ENCODE measurements at places on chromosomes 4 and X.
A peak's percentile ranks its signal among the peaks of the same experiment; 100 is the strongest.

- DNase-seq, result peak; percentile 70
Observed at GRCh38 chr4:41258783-41259182, 2.1 kb downstream of the UCHL1 start.

DNA sequence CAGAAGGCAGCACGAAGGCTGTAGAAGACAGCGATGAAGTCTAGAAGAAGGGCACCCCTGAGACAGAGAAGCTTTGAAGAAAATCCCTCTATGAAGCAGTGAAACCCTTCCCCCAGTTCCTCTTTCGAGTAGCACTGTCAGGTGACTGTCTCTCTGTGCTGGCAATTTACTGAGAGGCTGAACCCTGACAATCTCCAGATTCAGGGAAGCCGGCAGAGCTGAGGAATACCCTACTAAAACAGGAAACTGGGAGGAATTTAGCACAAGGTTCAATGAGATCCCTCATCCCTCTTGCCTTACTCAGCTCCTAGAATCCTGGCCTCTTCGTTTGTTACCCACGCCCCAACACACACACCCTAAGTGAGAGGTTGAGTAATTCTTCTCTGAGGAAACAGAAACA is 239.7 kb upstream of the NOCT start:
- no peak for DNase-seq

- no peak for DNase-seq
Observed at GRCh38 chr4:143085659-143086058, 99.1 kb upstream of the USP38 start.

DNA sequence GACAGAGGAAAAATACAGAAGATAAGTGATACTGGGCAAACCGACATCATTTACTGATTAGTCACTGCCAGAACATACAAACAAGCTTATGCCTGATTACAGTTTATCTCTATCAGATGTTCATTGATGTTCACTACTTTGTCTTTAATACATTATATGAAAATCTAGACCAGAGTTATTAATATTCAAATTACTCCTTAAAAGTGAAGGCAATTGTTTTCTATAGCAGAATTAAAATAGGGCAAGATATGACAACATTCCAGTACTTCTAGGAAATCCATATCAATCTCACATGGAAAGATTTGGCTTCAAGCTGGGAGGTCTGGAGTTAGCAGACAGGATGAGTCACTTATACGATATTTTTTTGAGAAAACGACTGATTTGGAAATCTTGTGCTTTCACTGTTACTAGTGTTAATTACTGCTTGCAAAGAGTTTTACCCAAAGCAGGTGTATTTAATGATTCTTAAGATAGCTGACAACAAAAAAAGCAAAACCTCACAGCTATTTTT is 31.8 kb downstream of the HPGD start:
- peak; percentile 7 for DNase-seq

DNA sequence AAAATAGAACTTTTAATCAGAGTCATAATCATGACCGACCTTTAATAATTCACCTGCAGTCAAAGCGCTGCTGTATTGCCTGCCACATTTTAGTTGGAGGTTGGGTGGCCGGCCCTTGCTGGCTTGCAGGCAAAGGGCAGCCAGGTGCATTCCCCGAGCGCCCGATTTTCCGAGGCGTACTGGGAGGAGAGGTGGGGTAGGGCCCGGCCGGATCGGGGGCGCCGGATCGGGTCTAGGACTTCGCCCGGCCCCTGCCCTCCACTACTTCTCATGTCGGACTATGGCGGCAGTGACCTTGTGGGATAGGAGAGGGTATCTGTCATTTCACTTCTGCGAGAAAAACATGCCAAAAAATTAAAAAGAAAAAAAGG is 2.5 kb upstream of the RS1 start:
- DNase-seq, result no peak

GRCh38 chrX:108186811-108187210 is 95.2 kb downstream of the ATG4A start:
- DNase-seq, result peak; percentile 61

DNA sequence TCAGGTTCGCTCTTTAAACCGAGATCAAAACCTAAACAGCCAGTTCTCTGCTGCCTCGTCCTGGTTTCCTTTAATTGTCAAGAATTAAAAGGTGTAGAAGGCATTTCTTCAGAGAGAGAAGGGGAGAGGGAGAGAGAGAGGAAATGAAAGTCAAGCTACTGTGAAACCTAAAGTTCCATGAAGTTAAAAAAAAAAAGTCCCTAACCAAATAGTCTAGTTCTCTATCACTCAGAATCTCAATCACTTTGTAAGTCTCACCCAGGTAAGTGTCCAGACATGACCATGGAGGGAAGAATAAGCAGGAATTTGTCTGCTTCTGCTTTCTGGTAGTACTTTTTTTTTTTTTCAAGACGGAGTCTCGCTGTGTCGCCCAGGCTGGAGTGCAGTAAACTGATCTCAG is 18.8 kb upstream of the SMIM14 start:
- no peak for DNase-seq

DNA sequence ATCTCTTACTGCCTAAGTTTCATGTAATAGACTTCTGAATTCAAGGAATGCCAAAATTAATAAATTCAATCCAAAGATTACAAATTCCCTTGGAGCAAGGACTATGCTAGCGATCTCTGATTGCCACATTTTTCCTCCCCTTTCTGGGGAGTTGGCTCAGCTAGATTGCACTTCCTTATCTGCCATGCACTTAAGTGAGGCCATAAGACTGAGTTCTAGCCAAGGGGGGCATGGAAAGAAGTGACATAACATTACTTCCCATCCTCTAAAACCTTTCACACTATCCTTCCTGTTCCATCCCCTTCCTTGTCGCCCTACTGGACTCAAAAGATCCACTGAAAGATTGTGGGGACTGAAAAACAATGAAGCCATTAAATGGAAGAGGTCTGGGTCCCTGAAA is 53.8 kb upstream of the TXK start:
- no peak for DNase-seq

- DNase-seq, result no peak
Observed at GRCh38 chr4:81019006-81019405, 11.5 kb upstream of the BMP3 start.

GRCh38 chrX:3215249-3215648 is 131.2 kb downstream of the MXRA5 start:
- no peak for DNase-seq

- no peak for DNase-seq
Observed at GRCh38 chrX:111348429-111348828, 63.6 kb downstream of the DCX start.

DNA sequence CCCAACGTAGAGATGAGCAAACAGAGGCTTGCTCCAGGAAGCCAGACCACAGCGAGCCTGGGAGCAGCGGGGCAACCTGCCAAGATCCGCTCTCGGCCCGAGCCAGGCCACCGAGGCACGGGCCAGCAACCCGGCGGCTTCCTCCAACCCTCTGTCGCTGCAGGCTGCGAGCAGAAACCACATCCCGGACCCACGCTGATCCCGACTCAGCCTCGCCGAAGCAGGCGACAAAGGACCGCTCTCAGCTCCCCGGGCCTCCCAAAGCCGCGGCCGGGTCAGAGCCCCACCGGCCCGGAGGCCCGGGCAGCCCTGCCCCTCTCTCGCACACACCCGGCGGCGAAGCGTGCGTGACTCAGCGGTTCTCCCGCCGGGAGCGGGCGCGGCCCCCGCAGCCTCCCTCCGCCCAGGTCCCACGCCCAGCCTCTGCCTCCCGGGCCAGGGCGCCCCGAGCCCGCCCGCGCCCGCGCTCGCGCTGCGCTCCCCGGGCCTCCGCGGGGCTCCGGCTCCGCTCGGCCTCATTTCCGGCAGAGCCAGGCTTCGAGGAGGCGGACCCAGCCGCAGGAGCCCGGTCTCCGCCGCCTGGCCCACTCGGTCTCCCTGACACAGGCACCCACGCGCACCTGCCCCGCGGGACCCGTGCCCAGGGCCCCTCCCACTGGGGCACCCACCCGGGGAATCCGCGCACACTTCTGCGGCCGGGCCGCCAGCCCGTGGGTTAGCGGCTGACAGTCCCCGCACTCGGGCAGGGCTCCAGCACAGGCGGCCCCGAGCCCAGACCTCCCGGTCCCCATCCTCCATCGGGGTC is 1.7 kb downstream of the PPP2R2C start:
- DNase-seq, result peak; percentile 13

- DNase-seq, result peak; percentile 47
Observed at GRCh38 chr4:15400981-15401671, 26.7 kb upstream of the C1QTNF7 start.

DNA sequence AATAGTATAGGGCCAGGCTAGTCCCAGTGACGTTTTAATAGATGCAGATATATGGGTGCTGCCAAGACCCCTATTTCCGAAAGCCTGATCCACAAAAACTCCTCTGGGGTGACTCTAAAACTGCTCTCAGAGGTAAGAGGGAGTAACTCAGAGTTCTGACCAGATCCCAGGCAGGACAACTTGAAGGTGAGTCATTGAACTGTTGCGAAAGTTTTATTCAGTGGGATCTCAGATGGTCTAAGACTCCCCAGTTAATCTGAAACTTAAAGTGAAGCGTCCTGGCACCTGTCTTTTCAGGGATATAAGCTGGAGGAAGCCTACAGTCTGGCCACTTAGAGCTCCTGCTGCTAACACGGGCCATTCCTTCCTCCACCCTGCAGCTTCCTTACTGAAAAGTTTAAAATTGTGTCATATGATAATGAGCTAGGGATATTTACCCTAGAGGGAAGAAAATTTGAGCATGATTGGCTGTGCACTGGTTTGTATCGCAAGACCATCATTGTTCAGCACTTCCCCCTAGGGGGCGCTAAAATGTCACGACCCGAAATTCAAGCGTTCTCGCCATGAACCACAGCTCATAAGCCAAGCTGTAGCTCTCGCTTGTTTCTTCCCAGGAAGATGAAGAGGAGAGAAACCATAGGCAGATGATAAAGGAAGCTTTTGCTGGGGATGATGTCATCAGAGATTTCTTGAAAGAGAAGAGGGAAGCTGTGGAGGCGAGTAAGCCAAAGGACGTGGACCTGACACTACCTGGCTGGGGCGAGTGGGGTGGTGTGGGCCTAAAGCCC is 19.5 kb downstream of the UTP14A start:
- peak; percentile 64 for DNase-seq

DNA sequence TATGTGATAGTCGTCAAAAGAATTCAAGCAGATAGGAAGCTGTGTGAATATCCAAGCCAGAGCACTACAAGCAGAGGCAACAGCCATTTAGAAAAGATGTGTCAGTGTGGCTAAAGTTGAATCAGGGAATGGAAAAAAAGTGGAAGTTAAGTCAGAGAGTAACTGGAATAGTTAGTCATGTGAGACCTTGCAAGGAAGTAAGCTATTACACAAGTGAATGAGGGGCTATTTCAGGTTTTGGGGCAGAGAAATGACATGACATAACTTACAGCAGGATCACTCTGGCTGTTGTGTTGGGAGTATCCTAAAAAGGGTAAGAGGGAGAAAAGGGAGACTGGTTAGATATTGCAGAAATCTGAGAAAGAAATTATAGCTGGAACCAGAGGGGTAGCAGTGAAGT is 236.6 kb upstream of the PCDH18 start:
- no peak for DNase-seq

- DNase-seq, result peak; percentile 86
Observed at GRCh38 chr4:99300934-99301333, 10.1 kb upstream of the ADH1A start.

DNA sequence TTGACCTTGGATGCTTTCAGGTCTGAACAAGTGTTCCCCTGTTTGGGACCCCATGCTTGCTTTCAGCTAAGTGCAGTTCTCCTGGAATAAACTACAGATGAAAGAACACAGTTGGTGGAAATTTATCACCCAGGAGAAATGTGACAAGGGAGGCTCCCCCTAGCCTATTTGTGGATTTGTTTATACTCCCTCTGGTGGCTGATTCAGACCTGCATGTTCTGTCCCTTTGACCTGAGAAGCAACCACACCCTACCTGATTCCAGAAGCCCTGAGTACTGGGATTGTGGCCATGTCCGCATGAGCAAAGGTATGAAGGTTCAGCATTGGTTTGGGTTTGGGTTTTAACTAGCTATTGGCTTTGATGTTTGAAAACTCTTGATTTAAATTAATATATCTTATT is 440.9 kb downstream of the MID1IP1 start:
- no peak for DNase-seq

DNA sequence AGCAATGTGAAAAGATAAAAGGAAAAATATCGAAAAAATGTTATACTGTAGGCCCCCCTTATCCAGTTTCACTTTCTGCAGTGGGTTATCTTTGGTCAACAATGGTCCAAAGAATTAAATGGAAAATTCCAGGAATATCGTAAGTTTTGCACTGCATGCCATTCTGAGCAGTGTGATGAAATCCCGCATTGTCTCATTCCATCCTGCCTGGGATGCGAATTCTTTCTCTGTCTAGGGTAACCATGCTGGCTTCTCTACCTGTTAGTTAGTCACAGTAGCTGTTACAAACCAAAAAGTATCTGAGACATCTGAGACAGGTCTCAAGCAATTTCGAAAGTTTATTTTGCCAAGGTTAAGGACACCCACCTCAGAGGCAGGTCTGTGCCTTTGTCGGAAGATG is 170.3 kb downstream of the COX18 start:
- DNase-seq, result no peak

DNA sequence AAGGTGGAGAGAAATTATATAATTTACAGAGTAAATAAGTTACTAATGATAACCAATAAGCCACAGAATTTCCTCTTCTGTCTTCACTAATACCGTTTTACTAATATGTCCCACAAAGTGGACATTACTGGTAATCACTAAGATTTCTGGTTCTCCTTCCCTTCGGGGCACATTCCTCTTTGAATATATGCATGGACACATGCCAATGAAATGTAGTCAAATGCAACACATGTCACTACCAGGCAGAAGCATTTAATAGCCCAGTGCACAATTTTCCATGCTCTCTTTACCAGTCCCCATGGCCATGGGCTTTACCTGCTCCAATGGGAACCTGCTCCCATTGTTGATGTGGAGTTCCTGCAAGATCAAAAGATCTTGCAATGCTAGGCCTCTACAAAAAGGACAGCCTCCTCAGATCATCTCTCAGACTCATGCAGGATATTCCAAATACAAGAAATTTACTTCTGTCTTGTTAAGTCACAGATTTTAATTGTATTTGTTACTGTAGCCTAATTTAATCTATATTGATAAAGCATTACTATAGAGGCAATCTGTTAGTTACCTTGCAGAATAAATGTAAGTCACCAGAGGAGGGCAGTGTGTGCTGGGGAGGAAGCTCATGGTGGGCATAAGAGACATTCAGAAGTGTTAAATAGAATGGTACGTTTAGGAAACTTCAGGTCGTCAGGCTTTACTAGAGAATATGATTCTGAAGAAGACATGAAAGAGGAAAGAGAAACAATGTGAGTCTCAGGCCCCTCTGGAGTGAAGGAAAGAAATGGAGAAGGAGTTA is 37.1 kb upstream of the INPP4B start:
- no peak for DNase-seq

DNA sequence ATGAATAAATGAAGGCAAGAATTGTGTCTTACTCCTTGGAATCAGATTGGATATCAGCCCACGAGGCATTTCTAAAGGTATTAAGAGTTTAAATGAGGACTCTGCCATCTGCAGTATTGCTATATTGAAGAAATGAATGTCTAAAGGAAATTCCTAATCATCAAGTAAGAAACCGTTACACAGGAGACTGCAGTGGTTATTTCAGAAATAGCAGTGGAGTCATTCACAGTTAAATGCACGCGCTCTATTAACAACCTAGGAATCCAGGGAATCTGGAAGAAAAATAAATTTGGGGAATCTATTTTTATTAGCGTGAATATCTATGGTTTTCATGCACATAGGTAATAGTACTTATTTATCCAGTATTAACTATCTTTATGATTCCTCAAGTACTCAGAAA is 334.2 kb downstream of the TENM3 start:
- no peak for DNase-seq

Measured in stromal cell of bone marrow (primary cell).